ENCODE measurements at places on chromosomes 13 and 19.
A peak's percentile ranks its signal among the peaks of the same experiment; 100 is the strongest.

DNA sequence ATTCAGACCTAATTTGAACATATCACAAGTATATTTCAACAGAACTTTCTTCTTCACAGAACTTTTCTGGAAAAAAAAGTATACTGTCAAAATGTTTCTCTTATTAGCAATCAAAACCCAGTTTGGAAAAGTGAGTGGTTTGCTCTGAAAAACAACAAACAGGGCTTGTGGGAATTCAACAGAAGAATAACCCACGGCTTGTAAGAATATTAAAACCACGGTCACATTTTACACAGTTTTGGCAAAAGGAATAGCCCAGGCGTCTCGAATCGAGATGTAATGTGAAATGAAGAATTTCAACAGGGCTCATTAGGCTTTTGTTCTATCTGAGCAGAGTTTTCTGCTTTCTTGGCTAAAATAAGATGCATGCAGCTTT, 70.7 kb downstream of the COL4A2 start:
- no peak for DNase-seq

DNA sequence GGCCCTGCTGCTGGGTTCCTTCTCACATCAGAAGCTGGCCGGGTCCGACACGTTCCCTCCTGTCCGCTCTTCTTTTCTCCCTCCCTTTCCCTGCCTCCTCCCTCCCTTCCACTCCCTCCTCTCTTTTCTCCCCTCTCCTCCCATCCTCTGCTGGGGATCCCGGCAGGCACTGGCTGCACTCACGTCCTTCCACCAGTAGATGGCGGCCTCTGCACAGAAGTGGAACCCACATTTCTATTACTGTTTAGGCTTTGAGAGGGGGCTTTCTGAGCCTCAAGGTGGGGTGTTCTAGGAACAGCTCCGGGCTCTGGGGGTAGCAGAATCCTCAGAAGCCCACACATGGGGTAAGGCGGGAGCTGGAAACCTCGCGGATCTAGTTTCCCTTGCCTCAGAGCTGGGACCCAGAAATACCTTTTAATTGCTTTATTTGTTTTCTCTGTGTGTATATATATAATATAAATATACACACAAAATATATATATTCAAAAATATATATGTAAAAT, 294.2 kb downstream of the ZNF536 start:
- DNase-seq, result peak; percentile 34

DNA sequence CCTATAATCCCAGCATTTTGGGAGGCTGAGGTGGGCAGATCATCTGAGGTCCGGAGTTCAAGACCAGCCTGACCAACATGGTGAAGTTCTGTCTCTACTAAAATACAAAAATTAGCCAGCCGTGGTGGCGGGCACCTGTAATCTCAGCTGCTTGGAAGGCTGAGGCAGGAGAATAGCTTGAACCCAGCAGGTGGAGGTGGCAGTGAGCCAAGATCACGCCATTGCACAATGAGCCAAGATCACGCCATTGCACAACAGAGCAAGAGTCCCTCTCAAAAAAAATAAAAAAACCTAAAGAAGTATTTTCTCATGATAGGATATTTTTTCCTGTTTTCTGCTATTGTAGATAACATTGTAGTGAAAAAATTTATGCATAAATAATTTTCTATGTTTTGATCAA, 13.3 kb downstream of the IFT88 start:
- no peak for DNase-seq

DNA sequence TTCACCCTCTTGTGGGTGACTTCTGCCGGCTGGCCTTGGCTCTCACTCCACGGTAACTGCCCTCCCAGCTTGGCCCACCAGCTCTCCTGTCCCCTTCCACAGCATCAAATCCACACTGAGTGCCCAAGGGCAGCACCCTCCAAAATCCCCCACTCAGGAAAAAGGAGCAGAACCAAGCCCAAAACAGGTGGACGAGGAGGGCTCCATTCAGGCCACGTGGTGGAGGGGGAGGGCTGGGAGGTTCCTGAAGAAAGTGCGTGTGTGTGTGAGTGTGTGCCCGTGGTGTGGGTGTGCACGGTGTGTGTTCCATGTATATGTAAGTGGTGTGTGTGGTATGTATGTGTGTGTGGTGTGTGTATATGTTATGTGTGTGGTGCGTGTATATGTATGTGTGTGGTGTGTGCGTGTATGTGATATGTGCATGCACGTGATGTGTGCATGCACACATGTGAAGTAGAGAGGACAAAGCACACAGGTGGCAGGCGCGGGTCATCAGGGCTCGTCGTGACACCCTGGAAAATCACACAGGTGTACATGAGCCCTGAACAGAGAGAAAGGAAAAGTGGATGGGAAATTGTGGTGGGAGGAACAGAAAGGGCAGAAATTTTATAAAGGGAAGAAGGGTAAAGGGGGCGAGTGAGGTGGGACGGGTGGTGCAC, 76.9 kb downstream of the COL4A1 start:
- DNase-seq, result no peak

- no peak for DNase-seq
Measured at GRCh38 chr19:46240693-46241092, 11.2 kb downstream of the IGFL1 start.

GRCh38 chr19:49421039-49421877, 2.0 kb downstream of the PTH2 start:
- peak; percentile 18 for DNase-seq

DNA sequence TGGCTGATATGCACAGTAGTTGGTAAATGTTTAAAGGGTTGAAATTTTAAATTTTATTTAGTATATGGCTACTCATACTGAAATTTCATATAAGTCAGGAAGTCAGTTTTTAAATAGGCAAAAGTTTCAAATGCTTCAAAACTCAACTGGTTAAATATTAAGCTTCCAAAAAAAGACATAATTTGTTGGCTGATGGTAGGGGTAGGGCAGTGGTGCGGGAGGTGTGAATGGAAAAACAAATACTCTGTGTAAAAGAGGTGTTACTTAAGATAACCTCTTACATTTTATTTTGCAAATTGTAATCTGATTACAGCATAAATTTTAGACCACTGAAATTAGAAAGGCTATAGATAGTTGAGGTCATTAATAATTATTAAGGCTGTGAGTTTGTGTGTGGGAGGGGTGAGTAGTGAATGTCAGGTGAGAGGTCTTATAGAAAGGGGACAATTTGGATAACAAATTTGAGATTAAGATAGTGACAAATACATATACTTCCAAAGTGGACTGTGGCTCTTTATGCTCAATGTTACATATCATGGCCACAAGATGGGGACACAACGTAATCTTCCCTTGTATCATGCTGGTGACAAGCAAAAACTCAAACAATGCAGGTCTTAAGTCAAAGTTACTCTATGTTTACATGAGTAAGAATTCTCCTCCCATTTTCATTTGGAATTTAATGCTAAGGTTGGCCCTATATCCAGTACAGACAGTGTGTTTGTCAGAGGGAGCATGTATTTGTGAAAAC, 36.6 kb upstream of the OXGR1 start:
- DNase-seq, result no peak

DNA sequence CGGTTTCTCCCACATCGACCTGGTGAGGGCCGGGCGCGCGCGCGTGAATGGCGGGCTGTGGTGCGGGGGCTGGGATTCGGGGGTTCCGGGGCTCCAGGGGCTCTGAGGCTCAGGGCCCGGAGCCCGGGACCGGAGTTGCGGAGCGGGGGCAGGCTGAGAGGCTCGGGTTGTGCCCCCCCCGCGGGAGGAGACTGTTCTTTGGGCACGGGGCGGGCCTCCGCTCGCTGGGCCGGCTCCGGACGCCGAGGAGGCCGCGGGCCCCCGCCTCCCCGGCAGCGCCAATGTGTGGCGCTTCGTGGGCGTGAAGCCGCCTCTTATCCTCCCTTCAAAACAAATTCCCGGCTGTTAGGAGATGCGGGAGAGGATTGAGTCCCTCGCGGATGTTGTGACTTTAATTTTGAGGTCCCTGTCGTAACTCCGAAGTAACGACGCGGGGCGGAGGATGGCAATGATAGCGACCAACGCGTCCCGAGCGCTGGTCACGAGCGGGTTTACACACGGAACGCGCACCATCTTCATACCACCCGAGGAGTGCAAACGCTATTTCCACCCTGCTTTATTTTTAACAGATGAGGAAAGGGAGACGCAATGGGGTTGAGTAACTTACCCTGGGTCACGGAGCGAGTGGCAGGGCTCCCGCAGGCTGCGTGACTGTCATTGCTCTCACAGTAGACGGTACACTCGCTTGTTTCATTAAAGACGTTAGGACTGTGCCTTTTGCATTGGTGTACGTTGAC, 536 bp downstream of the UBA2 start:
- peak; percentile 15 for DNase-seq

GRCh38 chr19:57771417-57771816, 1.9 kb downstream of the ZNF586 start:
- DNase-seq, result no peak

DNA sequence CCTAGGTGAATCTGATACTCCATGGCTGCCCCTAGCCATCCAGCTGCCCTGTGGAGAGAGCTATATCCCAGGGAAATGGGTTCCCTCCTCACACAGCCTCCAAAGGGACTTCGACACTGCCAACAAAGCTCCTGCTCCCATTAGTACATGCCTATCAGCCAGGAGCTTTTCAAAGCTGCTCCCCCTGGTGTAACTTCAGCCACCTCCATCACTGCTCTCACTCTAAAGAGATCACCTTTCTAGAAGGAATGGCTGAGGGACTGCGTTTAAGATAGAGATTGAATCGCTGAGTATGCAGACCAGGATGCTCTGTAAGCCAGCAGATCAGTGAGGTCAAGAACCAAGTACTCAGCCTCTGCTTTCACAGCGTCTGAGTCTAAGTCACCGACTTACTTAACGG, 213.7 kb downstream of the NALCN start:
- DNase-seq, result no peak

- no peak for DNase-seq
Measured at GRCh38 chr19:7355151-7355820, 6.5 kb downstream of the ARHGEF18 start.

GRCh38 chr19:52943884-52944643, 18.6 kb downstream of the ZNF816 start:
- no peak for DNase-seq

GRCh38 chr13:106599875-106600797, 32.2 kb upstream of the ARGLU1 start:
- DNase-seq, result no peak

DNA sequence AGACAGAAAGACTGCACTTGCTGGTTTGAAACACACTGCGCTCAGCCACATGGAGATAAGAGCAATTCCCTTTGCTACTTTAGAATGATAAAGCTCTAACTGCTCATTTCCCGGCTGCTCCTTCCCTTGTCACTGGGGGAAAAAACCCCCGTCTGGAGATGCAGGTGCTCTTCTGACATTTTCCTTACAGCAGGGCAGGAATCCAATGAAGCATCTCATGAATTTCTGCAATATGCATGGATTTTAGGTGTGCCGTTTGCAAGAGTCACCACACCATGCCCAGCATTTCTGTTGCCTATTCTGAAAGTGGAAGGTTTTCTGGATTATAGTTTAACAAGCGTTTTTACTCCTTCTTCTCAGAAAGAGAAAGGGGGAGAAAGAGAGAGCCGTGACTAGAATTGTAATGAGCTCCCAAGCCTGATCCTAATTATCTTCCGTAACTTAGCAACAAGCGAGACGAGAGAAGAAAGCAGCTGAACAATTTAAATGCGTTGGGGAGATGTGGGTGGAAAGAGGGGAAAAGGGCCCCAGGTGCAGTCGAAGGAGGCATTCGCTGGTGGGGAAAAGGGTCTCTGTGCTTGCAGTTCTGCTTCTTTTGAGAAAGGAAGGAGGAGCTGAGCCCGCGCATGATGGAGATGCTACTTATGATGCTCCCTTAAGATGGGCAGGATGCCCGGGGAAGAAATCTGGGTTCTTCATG, 76.6 kb upstream of the SPATA13 start:
- DNase-seq, result no peak

DNA sequence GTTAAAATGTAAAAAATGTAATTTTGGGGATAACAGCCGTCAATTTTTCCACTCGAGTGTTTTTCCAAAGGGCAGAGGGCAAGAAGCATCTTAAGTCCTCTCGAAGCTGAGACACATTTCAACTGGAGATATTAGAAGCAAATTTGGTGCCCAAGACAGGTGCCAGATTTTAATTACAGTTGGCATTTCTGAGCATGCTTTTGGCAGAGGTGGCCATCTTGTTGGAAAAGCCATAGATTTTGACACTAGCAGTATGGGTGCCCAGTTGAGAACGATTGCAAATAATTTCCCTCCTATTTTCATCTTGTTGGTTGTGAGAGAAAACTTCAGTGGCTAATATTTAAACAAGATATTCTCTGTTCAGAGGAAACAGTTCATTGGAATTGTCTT, 146.3 kb downstream of the TM9SF2 start:
- no peak for DNase-seq

- no peak for DNase-seq
Measured at GRCh38 chr19:1884291-1884718, 991 bp downstream of the ABHD17A start.

- no peak for DNase-seq
Measured at GRCh38 chr13:80118099-80118498, 222.8 kb downstream of the SPRY2 start.

GRCh38 chr19:7292352-7292949, 1.8 kb downstream of the INSR start:
- no peak for DNase-seq

DNA sequence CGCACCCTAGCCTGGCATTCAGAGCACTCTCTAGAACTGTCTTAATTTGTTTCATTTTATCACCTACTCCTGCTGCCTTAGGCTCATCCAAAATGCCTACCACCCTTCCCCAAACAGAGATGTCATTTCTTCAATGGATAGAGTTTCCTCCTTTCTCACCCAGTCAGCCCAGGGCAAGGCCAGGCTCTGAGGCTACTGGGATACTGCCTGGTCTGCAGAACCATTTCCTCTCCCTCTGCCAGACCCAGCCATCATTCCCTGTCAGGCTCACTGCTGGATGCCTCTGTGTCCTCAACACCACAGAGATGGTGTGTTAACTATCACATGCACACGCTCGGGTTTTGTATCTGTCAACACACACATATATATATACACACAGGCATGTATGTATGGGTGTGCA, 47.2 kb downstream of the C13orf42 start:
- DNase-seq, result no peak

- DNase-seq, result no peak
Measured at GRCh38 chr19:18742838-18743783, 48.0 kb downstream of the COMP start.

Measured in stimulated activated CD4-positive, alpha-beta T cell treated with anti-CD3 and anti-CD28 coated beads, Interleukin-12 subunit alpha, Interleukin-12 subunit beta, amount 100 ng/mL, for 4 hours (primary cell).